GOT3 (cell line): ENCODE measurements at places on chromosomes 6 and 20.
A peak's percentile ranks its signal among the peaks of the same experiment; 100 is the strongest.

DNA sequence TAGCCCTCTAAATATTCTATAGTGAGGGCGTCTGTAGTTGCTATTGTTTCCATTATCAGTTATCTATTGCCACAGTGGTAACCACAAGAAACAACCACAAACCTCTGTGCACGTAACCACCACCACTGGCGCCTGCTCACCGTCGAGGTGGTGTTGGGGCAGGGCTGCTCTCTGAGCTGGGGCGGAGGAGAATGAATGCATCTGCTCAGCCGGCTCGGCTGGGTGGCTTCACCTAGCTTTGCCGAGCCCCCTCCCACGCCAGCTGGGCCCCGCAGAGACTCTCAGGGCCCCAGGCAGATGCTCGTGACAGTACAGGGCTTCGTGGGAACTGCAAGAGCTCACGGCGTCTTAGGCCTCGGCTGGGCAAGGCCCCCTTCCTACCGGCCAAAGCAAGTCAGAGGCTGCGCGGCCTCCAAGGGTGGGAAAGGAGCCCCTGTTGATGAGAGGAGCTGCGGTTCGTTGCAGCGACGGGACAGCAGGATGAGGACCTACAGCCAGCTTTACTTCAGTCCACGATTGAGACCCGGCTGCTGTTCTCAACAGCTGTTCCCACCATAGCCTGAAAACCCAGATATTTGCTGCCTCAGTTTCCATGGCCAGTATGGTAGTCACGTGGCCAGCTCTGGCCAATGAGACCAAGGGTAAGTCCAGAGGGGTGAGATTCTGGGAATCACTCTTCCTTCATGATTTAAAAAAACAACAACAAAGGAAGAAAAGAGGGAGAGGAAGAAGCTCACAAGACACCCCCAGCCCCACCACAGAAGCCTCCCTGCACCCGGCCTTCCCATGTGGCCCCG, 120.2 kb upstream of the AFDN start:
- DNase-seq: no peak

GRCh38 chr20:1503564-1504227, 12.5 kb upstream of the SIRPB2 start:
- DNase-seq: peak; percentile 72

DNA sequence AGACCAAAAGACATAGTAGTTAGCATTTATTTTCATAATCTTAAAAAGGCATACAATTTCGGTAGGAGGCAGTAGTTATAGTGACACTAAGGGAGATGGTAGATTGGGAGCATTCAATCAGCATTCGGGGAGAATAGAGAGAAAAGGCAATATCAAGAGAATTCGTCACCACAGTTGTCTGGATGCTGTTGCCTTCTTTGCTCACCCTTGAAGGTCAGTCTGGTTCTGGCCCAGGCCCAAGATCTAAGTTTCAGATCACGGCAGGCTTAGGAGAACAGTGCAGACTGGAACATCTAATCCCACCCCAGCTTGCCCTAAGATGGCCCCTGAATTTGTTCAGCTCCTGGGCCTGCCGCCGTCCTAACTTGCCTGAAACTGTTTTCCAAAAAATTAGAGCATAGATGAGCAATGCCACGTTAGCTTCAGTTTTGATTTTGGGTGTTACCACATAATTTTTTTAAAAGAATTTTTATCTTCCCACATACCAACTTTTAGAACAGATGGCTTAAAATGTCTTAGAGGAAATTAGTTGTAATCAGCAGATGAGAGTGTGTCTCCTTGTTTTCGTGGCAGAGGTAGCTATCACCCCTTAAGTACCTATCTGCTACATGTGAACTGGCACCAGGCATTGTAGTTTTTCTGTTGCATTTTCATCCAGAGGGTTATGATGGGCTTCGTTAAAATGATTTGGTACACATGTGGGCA, 8.3 kb upstream of the CEP85L start:
- no peak for DNase-seq

GRCh38 chr6:28443112-28443773, at the start of gene ZSCAN23:
Gene ZSCAN23, minus strand, starts transcription at chr6:28443491. Its CDS starts 7,225 bp downstream, at chr6:28436266.
- DNase-seq: peak; percentile 34

GRCh38 chr20:478949-479429, 16.7 kb upstream of the TBC1D20 start:
- no peak for DNase-seq

DNA sequence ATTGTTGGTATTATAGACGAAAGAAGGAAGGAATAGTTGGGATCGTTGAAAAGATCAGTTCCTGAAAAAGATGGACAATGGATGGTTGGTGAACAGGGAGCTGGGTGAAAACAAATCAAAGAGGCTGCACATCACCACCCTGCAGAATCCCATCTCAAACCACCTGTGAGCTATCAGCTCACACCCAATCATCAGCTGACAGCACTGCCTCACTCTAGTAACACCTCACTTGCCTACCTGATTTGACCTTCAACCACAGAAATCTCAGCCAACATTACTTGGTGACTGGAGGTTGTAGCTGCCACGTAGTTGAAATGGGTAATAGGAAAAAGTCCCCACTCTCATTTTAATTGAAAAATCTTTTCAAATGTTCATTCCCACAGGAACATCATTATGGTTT, 101.8 kb upstream of the DST start:
- no peak for DNase-seq

- no peak for DNase-seq
Observed at GRCh38 chr6:108510461-108511319, 50.0 kb upstream of the FOXO3 start.

- DNase-seq: no peak
Observed at GRCh38 chr20:48090314-48090713, 305.0 kb upstream of the SULF2 start.

GRCh38 chr6:139944976-139945375, 570.5 kb upstream of the CITED2 start:
- no peak for DNase-seq

- DNase-seq: peak; percentile 38
Observed at GRCh38 chr6:161168281-161168891, 105.5 kb downstream of the AGPAT4 start.

DNA sequence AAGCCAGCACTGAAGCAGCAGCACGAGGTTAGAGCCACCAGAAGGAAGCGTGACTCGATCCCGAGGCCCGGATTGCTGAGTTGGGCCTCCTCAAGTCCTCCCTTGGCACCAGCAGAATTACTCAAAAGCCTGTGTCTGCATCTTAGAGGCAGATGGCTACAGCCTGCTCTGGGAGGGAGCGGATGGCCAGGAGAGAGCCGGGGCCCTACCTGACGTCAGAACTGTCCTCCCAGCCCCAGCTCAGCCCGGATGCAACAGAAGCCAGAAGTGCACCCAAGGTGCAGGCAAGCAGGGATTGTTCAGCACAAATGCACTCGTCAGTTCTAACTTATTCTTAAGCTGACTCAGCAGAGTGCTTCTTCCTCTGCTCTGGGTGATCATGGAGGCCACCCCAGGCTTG, 155.5 kb upstream of the RPS6KA2 start:
- DNase-seq: no peak

GRCh38 chr20:7406671-7407070, 533.6 kb downstream of the HAO1 start:
- DNase-seq: no peak

- peak; percentile 42 for DNase-seq
Observed at GRCh38 chr6:75204217-75204958, 1.5 kb downstream of the COL12A1 start.

DNA sequence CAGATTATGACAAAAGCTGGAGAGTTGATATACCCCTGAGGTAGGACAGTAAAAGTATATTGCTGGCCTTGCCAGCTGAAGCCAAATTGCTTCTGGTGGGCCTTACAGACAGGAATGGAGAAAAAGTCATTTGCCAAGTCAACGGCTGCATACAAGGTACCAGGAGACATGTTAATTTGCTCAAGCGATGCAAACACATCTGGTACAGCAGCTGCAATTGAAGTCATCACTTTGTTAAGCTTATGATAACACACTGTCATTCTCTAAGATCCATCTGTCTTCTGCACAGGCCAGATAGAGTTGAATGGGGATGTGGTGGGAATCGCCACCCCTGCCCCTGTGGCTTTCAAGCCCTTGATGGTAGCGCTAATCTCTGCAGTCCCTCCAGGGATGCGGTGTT, 40.4 kb upstream of the POPDC3 start:
- DNase-seq: no peak

DNA sequence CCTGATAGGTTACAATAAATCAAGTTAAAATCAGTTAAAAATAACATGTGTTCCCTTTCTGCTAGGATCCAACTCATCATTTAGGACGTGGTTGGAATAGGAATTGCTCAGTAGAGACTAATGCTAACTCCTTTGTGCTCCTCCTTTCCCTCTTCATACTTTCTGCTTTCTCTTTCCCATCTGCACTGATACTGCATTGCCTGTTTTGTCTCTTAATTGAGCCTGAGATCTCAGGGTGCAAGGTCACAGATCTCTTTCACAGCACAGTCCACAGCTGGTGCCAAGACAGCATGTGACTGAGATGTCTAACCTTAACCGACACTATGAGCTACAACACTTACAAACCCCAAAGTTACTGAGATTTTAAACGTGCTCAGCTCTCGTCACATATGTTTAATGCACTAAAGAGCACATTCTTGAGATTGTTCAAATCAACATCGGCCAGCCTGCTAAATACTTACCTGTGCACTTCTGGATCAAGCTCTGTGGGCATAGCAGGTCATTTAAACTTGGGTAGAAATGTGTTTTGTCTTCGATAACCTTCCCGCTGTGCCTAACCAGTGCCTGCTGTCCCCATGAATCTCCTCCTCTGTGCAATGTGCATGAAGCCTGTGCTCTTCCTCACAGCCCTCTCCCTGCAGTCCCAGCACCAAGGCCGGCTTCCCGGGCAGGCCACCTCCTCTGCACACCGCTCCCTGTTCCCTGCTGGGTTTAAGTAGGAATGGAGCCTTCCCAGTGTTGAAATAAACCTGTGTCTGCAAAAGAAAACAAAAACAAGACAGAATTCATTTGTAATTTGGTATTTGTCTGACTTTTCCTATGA, 39.6 kb upstream of the AFDN start:
- DNase-seq: no peak

DNA sequence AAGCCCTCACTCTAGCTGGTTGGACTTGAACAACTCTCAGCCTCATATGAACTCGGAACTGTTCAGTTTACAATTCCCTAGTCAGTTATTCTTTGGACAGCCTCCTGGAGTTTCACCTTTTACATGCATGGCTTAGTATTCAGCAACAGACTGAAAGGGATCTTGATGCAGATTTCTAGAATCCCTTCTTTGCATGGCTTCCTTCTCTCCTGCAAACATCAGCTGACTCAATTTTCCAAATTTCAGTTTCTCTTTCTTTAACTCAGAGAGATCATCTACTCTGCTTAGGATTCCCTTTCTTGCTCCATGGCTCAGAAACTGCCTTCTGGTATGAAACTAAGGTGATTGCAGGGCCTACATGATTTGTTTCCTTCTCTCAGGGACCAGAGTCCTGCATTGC, 99.6 kb downstream of the CEP57L1 start:
- no peak for DNase-seq

- peak; percentile 42 for DNase-seq
Observed at GRCh38 chr20:21505161-21505809, 8.6 kb downstream of the NKX2-2 start.

- no peak for DNase-seq
Observed at GRCh38 chr6:98769546-98769945, 64.8 kb upstream of the POU3F2 start.

- no peak for DNase-seq
Observed at GRCh38 chr6:157088841-157089240, 234.5 kb downstream of the TMEM242 start.
